ENCODE measurements at places on chromosomes 2 and 18.

GRCh38 chr18:27599202-27599829 is 414.2 kb upstream of the CHST9 start:
- peak; percentile 41 for DNase-seq

DNA sequence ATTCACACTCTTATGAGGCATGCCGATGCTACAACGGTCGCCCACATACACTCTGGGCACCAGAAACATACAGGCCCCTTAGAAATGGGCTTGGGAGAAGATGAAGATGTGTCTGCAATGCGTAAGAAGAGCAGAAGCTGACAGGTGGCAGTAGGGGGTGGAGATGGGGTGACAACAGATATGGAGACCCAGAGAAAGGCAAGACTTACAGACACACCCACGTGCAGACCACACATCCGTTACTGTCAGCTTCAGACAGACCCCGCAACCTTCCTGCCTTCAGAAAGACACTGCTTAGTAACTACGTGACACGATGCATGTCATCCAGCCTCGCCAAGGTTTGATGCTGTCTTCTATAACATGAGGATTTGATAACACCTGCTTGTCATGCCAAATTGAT is 89.5 kb downstream of the ZFP36L2 start:
- no peak for DNase-seq

DNA sequence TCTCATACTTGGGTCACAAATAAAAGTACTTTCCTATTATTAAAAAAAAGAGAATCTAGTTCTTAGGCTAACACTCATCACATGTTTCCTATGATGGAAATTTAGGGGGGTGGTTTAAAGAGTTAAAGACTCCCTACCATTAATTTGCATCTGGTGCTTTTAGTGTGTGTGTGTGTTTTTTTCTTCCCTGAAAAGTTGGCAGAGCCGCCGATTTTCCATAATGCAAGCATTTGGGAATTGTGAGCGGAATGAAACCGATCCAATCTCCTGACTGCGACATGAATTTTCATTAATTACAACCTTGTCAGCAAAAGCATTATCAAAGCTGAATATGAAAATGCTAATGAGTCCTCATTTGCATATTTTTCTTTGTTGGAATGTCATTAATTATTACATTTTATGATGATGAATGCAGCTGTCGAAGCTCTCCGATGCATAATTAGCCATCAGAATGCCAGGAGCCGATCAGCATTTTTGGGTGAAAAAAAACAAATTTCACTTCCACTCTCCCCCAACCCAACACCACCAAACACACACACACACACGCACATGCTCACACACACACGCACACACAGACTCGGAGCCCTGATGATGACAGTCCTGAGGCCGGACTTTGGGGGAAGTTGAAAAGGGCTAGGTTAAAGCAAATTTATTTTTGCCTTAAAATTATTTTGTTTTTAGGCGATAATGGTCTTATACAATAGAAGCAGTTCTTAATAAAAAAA is 165.4 kb downstream of the TCF4 start:
- DNase-seq = no peak

- no peak for DNase-seq
Observed at GRCh38 chr18:20996418-20996817, 115.2 kb downstream of the ROCK1 start.

DNA sequence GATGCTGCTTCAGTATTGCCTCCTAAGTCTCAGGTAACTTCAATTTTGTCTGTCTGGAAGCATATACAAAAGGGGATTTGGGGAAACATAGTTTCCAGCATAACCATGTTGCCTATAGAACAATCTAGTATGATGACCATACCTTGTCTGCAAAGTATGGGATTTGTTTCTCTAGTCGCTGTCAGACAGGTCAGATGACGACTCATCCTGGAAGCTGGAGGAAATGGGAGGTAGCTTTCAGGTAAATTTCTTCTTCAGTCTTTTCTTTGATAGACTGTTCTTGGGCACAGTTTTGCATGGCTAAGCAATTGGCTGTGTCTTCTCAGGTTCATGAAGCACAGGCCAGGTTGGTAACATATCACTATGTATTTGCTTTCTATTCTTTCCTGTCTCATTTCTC is 2.8 kb upstream of the OSBPL6 start:
- no peak for DNase-seq

GRCh38 chr2:22753476-22753875 is 631.5 kb upstream of the KLHL29 start:
- no peak for DNase-seq

DNA sequence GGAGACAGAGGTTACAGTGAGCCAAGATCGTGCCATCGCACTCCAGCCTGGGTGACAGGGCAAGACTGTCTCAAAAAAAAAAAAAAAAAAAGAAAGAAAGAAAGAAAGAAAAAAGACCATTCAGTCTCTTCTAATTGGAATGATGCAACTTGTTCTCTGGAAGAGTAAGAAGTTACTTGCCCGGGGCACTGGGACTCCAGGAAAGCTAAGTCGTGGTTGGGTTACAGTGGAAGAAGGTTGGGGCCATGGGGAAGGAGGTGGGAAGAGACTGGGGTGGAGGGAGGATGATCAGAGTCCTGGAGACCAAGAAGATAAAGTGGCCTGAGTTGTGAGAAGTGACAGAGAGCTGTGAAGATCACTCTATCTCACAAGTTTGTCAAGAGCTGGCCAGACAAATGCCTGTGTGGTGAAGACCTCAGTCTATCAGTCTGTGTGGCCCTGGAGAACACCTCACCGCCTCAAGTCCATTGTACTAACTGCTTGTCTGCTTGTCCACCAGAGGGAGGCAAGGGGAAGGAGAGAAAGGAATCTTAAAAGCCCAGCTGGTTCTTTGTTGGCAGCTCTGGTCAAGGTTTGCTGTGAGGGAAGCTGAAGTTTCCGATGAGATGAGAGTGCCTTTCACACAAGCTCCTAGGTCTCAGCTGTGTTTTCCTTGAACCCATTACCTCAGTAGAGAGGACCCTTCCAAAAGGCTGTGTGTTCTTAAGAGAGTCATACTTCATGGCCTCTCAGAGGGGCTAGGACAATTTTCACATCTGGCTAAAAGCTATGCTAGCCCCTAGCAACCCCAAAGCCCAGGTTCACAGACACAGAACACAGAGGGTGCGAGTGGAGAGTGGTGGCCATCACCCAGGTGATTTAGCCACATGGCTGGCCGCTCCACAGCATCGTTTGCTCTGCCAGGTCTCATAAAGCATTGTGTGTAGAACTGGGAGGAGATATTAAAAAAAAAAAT is 72.0 kb upstream of the TMEM178A start:
- peak; percentile 91 for DNase-seq

GRCh38 chr2:171741189-171741588 is 53.9 kb downstream of the DYNC1I2 start:
- DNase-seq = peak; percentile 71

DNA sequence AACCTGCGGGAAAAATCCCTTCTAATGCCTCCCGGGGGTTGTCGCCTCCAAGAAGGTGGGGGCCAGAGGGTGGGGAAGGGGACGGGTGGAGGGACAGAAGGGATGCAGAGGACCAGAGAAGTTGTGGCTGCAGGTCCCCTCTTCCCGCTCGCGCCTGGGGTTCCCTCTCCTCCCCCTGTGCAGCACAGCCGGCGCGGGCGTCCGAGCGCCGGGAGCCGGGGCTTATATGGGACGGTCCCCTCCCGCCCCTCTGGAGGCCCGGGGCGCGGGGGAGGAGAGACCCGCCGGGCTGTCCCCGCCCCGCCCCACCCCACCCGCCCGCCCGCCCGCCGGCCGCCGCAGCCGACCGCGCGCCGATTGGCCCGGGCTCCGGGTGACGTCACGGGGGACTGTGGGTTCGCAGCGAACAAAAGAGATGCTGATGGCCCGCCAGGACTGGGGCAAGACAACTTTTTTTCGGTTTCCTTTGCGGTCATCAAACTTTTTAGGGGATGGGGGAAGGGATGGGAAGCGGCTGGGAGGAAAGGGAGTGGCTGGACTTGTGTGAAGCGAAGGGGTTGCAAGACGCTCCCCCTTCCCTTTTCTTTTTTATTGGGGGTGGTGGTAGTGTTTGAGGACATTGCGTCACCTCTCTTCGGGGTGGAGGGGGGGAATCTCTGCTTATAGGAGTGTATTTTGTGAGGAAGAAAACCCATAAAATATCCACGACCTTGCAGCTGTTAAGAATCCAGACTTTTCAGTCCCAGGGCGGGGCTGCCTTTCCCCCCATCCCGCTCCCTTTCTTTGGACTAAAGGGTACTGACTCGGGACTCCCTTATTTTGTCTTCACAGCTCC is at the start of gene FN1:
FN1 (minus strand) TSS at position 199 of the 835 bp plus-strand sequence. CDS start 266 bp downstream, outside the sequence.
- peak; percentile 99 for DNase-seq

DNA sequence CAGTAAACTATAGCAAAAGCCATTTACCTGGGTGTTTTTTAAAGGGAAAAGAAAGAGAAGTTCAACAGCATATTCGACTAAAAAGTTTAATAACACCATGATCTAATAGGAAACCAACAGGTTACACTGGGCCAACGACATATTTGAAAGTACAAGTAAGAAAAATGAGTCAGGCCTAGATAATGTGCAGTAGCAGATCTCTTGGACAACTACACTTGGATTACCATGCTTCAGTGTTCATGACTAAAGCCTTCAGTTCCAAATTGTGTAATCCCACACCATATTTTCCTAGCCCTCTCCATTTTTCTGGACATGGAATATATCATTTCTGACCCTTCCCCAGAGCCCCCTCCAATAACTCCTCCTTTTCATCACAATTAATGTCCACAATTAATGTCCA is 39.1 kb upstream of the FIGN start:
- DNase-seq = peak; percentile 96

GRCh38 chr2:241812730-241813643 is 4.0 kb downstream of the NEU4 start:
- no peak for DNase-seq

- DNase-seq = no peak
Observed at GRCh38 chr18:57404345-57404744, 30.8 kb upstream of the ONECUT2 start.

GRCh38 chr2:236400594-236401360 is 136.6 kb upstream of the ASB18 start:
- DNase-seq = no peak

GRCh38 chr2:237743561-237744269 is 54.9 kb upstream of the RBM44 start:
- peak; percentile 53 for DNase-seq

- DNase-seq = peak; percentile 25
Observed at GRCh38 chr2:52821631-52822030, 946.0 kb upstream of the CHAC2 start.

- peak; percentile 50 for DNase-seq
Observed at GRCh38 chr2:185219981-185220380, 518.6 kb upstream of the FSIP2 start.

GRCh38 chr2:44740678-44741077 is 200.8 kb upstream of the SIX3 start:
- DNase-seq = peak; percentile 13

- DNase-seq = no peak
Observed at GRCh38 chr18:67280486-67281242, 235.9 kb downstream of the DSEL start.

DNA sequence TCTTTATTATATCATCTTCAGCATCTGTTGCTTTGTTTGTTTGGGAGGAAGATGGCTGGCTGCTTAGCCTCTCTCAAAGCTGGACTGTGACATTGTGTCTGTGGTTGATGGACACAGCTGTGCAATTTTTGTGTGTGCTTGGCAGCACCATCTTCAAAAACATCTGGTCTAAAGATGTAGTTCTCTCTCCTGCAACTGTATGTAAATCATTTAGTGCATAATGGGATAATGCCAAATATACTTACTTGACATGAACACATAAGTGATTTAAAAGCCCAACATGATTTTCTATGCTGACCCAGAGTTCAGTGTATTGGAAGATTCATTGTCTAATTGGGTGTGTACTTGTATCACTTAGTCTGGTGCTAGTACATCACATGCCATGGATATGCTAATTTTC is 112.2 kb downstream of the MAP4K4 start:
- DNase-seq = no peak

- peak; percentile 71 for DNase-seq
Observed at GRCh38 chr2:98385050-98385699, 38.9 kb downstream of the CNGA3 start.

DNA sequence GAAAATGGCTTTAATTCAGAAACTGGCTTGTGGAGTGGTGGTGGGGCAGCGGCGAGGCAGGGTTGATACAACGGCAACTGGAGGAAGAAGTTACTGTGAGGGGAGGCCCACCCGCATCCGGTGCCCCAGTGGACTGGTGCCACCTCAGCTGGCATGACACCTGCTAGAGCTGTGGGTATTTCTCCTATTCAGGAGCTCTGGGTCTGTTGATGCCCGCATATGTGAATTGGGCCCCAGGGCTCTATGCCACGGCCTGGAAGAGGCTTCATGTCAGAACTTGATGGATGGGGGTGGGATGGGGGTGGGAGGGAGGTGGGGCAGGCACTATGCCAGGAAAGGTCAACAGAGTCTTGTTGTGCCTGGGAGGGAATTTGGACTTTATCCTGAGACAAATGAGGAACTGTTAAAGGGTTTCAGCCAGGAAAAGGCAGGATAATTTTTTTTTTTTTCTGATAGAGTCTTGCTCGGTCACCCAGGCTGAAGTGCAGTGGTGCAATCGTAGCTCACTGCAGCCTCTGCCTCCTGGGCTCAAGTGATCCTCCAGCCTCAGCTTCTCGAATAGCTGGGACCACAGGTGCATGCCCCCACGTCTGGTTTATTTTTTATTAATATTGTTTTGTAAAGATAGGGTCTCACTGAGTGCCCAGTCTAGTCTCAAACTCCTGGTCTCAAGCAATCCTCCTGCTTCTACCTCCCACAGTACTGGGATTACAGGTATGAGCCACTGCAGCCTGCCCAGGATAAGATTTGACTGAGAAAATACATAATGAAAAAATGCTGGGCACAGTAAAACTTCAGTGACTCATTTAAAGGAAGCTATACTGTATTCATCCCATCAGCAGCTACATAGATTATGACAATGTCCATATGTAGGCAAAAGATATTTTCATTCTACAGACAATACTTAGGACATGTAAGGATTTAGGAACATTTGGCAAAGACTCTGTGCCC is 52.6 kb downstream of the SH2D6 start:
- DNase-seq = peak; percentile 8

- DNase-seq = peak; percentile 36
Observed at GRCh38 chr2:152546230-152546837, 170.9 kb downstream of the PRPF40A start.

DNA sequence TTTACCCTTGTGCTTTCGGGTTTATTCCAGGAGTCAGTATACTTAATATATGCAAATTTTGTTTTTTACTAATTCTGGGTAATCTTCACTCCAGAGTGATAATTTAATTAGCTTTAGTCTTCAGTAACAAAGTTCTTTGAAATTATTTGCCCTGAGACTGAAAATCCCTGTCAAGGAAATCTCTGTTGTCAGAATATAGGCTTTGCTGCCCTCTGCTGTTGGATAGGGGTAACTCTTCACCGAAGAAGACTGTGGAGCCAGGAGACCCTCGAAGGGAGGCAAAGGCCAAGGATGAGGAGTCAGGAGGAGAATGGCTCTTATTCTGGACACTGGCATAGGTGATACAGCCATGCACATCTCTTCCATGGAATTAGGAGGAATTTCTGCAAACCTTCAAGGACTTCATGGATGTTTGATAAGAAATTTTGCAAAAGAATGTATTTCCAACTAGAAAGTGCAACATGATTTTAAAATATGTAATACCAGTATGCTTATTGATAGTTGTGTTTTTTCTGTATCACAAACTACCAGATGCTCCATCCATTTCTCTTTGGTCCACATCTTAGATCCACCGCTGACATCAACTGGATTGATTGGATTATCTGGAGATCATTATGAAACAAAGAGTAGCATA is 182.3 kb downstream of the RDH14 start:
- DNase-seq = peak; percentile 41
